Activated naive CD8-positive, alpha-beta T cell treated with anti-CD3 and anti-CD28 coated beads, Interleukin-2, amount 10 ng/mL, durations not matched to agents 7 days and 5 days (primary cell): ENCODE measurements at places on chromosomes 16 and 17. TPM values are rescaled to one million over a fixed set of nuclear protein-coding genes. Genes with fewer than 3 reads are reported as not detected.

DNA sequence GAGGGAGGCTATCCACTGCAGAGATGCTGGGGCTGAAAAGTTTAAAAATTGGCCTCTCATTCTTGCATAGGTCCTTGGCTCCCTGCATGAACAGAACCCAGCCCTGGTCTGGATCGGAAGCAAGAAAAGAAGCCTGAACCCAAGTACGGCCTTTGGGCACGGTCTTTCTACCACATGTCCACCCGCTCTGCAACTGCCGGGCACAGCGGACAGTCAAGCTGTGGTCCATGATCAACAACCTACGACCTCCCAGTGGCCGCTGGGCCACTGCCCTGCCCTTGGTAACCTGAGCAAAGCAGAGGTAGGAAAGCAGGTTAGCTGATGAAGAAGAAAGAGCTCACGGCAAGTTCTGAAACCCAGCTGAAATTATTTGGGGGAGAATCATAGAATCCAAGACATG lies 3.6 kb downstream of the ABCC12 start:
- no peak overlapping the region for H3K27ac ChIP-seq
- H3K4me1 ChIP-seq, result peaks cover 5% of the 10 kb centered on the region
- H3K36me3 ChIP-seq, result no peaks in the 10 kb centered on the region
- no peak overlapping the region for H3K4me3 ChIP-seq

- peak overlapping the region; percentile 34 for H3K4me3 ChIP-seq
- DNase-seq, result no peak
These were observed 3.5 kb downstream of the CFDP1 start for GRCh38 chr16:75429621-75430403.

DNA sequence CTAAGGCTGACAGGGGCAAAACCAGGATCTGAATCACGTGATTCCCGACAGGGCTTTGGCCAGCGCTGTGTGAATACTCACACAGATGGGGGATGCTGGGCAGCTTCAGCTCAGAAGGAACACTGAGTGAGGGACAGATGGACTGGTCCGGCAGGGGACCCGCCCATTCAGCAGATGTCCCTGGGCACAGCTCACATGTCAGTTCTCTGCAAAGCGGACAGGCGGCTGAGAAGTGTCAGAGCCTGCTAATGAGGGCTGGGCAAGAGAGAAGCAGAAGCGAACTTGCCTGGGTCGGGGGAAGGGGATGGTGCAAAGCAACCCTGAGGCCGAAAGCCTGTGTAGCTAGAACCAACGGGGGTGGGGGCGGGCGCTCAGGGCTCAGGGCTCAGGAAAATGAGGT lies 11.9 kb upstream of the GLIS2 start:
- peaks cover 1% of the 10 kb centered on the region for H3K27me3 ChIP-seq
- peak overlapping the region; percentile 24 for H3K4me3 ChIP-seq
- no peak overlapping the region for H3K27ac ChIP-seq
- H3K36me3 ChIP-seq, result peaks cover 4% of the 10 kb centered on the region

CORO6 gene
- 9.0 TPM for total RNA-seq

DNA sequence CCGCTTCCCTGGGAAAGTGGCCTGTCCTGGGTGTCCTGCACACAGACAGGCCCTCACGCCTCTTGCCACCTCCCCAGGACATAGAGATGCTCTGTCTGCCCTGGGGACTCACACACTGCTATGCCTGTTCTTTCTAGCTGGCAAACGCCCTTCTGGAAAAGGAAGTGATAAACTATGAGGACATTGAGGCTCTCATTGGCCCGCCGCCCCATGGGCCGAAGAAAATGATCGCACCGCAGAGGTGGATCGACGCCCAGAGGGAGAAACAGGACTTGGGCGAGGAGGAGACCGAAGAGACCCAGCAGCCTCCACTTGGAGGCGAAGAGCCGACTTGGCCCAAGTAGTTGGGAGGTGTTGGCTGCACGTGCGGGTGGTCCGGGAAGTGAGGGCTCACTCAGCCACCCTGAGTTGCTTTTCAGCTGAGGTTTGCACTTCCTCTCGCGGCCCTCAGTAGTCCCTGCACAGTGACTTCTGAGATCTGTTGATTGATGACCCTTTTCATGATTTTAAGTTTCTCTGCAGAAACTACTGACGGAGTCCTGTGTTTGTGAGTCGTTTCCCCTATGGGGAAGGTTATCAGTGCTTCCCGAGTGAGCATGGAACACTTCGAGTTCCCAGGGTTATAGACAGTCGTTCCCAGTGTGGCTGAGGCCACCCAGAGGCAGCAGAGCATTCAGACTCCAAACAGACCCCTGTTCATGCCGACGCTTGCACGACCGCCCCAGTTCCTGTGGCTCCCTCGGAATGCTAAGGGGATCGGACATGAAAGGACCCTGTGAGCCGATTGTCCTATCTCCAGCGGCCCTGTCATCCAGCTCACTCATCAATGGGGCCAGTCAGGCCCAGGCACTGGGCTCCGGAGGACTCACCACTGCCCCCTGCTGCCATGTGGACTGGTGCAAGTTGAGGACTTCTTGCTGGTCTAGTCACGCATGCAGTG lies 3.5 kb upstream of the RPL13 start:
- H3K36me3 ChIP-seq, result peaks cover 9% of the 10 kb centered on the region
- H3K27me3 ChIP-seq, result no peaks in the 10 kb centered on the region
- peak overlapping the region; percentile 2 for H3K4me3 ChIP-seq
- DNase-seq, result peak; percentile 87

- peaks cover 30% of the 10 kb centered on the region for H3K36me3 ChIP-seq
- no peak for DNase-seq
- no peaks in the 10 kb centered on the region for H3K27me3 ChIP-seq
- H3K4me1 ChIP-seq, result peaks cover 2% of the 10 kb centered on the region
- H3K4me3 ChIP-seq, result no peak overlapping the region
These were observed 31.6 kb upstream of the FAAP100 start for GRCh38 chr17:81583589-81584342.

- no peak overlapping the region for H3K27ac ChIP-seq
These were observed 223.2 kb downstream of the C16orf95 start for GRCh38 chr16:87093804-87094555.

GRCh38 chr16:77289331-77289809 lies 90.2 kb downstream of the SYCE1L start:
- no peak overlapping the region for H3K4me3 ChIP-seq
- peaks cover 2% of the 10 kb centered on the region for H3K27me3 ChIP-seq
- no peaks in the 10 kb centered on the region for H3K36me3 ChIP-seq
- DNase-seq, result no peak
- H3K27ac ChIP-seq, result no peak overlapping the region

GRCh38 chr17:35775583-35775982 lies 14.9 kb downstream of the C17orf50 start:
- H3K4me1 ChIP-seq, result no peaks in the 10 kb centered on the region
- no peak overlapping the region for H3K27ac ChIP-seq
- no peak overlapping the region for H3K4me3 ChIP-seq
- no peaks in the 10 kb centered on the region for H3K36me3 ChIP-seq
- peaks cover 10% of the 10 kb centered on the region for H3K27me3 ChIP-seq
- DNase-seq, result no peak

DNA sequence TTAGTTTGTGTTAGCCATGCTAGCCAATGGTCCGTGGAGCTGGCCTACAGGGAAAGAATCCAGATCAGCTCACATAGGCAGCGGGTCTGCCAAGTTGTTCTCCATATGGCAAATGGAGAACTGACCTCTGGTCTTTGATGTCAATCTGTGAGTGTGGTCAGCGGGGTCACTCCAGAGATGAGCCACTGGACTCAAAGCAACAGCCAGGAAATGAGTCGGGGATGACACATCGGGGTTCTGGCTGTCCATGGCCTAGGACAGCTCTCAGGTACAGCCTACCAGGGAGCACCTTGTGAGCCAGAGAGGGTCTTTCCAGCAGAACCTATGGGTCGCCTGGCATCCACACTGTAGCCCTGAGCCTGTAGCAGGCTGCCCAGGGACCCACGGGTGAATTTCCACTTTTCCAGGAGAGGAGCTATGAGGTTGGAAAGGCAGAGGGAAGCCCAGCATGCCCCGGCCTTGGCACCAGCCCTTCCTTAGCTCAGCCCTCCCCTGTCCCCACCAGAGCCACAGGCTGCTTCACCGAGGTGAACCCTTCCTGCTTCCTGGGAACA lies 203.0 kb upstream of the TNRC6C start:
- H3K4me3 ChIP-seq, result no peak overlapping the region
- no peak overlapping the region for H3K27ac ChIP-seq
- H3K36me3 ChIP-seq, result no peaks in the 10 kb centered on the region
- H3K4me1 ChIP-seq, result no peaks in the 10 kb centered on the region
- no peak for DNase-seq
- no peaks in the 10 kb centered on the region for H3K27me3 ChIP-seq

ZNF385C gene
- total RNA-seq, result 0.58 TPM

DNA sequence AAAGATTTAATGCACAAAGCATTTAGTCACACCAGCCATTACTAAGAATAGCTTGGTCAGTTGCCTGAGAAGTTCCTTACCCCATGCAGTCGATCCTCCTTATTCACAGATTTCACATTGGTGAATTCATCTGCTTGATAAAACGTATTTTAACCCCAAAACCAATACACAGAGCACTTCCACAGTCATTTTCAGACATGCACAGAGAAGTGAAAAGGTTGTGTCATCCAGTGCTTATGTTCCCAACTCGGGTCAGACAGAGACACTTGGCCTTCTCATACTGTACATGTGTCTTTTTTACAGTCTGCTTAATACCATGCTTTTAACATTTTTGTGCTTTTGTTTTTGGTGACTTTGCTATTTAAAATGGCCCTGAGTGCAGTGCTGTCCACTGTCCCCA lies 219.7 kb downstream of the SPECC1 start:
- DNase-seq, result no peak
- no peak overlapping the region for H3K4me3 ChIP-seq
- H3K36me3 ChIP-seq, result no peaks in the 10 kb centered on the region
- no peak overlapping the region for H3K27ac ChIP-seq
- H3K27me3 ChIP-seq, result no peaks in the 10 kb centered on the region

FGF11 gene
- 25.4 TPM for total RNA-seq

SLC16A5 gene
- 11.0 TPM for total RNA-seq

GRCh38 chr16:72848759-72849664 lies 198.9 kb downstream of the ZFHX3 start:
- no peak overlapping the region for H3K4me3 ChIP-seq
- no peak overlapping the region for H3K27ac ChIP-seq
- H3K36me3 ChIP-seq, result no peaks in the 10 kb centered on the region

DNA sequence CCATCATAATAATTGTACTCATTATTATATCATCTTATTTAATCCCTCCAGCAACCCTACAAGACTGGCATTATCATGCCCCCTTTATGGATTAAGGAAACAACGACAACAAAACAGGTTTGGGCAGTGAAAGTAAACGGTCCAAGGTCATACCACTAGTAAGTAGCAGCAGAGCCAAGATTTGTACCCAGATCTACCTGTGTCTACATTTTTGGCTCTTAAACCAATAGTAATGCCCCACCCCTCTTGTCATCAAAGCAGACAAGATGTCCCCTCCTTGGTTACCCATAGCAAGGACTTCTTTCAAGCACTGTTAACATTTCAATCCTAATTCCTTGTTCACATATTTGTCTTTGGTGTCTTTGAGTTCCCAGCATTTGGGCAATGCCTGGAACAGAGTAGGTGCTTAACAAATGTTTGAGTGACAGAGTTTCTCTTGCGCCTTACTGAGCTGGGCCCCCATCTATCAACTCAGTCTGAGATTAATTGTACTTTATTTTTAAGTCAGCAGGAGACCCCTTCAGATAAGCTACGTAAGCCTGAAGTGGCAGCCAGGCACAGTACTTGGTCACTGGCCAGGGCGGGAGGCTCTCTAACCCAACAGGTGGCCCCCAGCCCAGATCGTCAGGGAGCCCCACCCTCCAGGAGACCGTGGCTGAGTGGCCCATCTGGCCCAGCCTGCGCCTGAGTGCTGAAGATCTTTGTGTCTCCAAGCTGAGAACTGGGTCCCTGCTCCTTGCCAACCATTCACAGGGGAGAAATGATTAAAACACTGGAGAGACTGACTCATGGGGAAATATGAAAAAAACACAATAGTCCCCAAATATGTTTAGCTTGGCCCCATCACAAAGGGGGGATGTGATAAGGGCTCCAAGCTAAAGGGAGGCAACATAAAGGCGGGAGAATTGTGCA lies 75.8 kb downstream of the AXIN2 start:
- H3K36me3 ChIP-seq, result no peaks in the 10 kb centered on the region
- H3K27me3 ChIP-seq, result peaks cover 7% of the 10 kb centered on the region
- H3K27ac ChIP-seq, result no peak overlapping the region
- H3K4me3 ChIP-seq, result no peak overlapping the region
- no peak for DNase-seq
- H3K4me1 ChIP-seq, result peaks cover 3% of the 10 kb centered on the region
